Glomerular endothelial cell (primary cell): ENCODE measurements at places on chromosomes 2 and 18. TPM values are rescaled to one million over a fixed set of nuclear protein-coding genes. Genes with fewer than 3 reads are reported as not detected.
A peak's percentile ranks its signal among the peaks of the same experiment; 100 is the strongest.

IGFBP5 gene
- 23.4 and 36.8 TPM in 2 replicates for total RNA-seq

DNA sequence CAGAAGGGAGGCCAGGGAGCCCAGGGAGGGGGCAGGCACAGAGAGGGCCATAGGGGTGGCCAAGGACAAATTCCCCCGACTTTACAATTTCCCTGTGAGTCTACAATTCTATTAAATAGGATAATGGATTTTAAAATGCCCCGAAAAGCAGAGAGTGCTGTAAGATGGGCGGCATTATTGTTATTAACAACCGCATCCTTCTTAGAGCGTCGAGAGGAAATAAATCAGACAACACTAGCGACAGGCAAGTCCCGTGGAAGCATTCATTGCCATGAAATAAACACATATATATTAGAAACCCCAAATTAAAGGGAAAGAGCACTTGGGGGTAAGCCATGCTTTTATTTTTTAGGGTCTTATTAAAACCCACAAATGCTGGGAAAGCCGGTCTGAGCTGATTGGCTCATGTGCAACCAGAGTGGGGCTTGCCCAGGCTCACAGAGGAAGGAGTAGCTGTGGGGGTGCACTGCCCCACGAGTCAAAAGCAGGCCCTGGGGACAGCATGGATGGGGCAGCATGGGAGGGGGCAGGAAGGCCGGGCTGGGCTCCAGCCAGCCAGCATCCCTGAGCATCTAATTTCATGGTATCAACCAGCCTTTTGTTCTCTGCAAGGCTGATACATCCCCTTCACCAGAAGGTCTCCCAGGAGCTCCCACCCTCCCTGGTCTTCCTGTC, 187.1 kb downstream of the CELF4 start:
- no peak for DNase-seq

WNT6 gene
- not detected in 2 replicates for total RNA-seq

- no peak for DNase-seq
Observed at GRCh38 chr2:219001100-219001576, 7.9 kb upstream of the CRYBA2 start.

NYAP2 gene
- total RNA-seq = not detected in 2 replicates

KCNG3 gene
- 0.06 TPM in 1 of 2 replicates, not detected in the other for total RNA-seq

GRCh38 chr18:65768120-65768778, 17.4 kb downstream of the CDH7 start:
- no peak for DNase-seq

AKAIN1 gene
- total RNA-seq = not detected in 2 replicates

DNA sequence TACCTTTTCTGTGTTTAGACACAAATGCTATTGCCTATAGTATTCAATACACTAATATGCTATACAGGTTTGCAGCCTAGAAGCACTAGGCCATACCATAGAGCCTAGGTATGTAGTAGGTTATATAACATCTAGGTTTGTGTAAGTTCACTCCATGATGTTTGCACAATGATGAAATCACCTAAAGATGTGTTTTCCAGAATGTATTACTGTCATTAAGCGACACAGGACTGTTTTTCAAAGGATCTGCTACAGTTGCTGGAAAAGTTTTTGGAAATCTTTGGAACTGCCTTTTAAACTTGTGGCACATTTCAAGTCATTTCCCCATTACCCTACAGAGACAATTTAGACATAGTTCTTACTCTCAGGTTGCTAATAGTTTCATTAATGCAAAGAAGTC, 9.3 kb downstream of the PSMD1 start:
- DNase-seq = no peak

- DNase-seq = no peak
Observed at GRCh38 chr2:53242090-53242489, 525.5 kb upstream of the CHAC2 start.

CROCC2 gene
- total RNA-seq = not detected in 2 replicates

ZSCAN30 gene
- total RNA-seq = 12.3 and 20.3 TPM in 2 replicates

SIX2 gene
- total RNA-seq = 1.8 and 10.5 TPM in 2 replicates

- DNase-seq = no peak
Observed at GRCh38 chr18:10437837-10438236, 16.6 kb upstream of the APCDD1 start.

CDCA7 gene
- 6.3 and 9.0 TPM in 2 replicates for total RNA-seq

PAIP2B gene
- 0.47 and 0.87 TPM in 2 replicates for total RNA-seq

GRCh38 chr2:157261199-157261782, 3.8 kb downstream of the GALNT5 start:
- DNase-seq = no peak

- DNase-seq = no peak
Observed at GRCh38 chr2:32235315-32235714, 29.4 kb downstream of the NLRC4 start.

TUBB8B gene
- not detected in 2 replicates for total RNA-seq

POTEJ gene
- total RNA-seq = not detected in 2 replicates

DNA sequence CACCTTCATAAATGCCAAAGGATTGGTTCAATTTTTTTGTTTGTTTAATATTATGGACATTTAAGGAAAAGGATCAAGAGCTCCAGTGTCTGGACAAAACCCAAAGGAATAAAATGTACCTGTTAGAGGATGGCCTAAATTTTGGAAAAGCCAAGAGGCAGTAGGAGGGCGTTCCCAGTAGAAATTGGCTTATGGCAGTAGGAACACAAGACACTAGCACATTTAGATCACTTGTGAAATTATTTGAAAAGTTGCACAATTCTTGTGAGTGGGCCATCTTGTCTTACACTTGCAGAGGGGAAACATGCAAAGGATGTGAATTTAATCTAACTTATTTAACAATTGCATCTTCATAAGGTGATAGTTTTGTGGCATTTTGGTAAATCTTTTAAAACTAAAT, 3.2 kb downstream of the BZW1 start:
- no peak for DNase-seq

ZNF521 gene
- total RNA-seq = 114 and 118 TPM in 2 replicates

DNA sequence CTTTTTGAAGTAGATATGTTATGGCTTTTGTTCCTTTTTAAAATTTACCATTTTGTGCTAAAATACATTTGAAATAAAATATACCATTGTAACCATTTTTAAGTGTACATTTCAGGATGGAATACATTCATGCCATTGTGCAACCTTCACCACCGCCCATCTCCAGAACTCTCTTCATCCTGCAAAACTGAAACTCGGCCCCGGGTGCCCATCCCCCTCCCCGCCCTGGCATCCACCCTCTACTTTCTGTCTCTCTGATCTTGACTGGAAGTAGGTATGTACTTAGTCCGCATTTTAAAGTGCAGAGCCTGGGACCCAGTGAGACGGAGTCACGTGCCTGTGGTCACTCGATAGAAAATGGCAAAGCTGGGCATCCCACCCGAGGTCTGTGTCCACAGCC, 45.6 kb downstream of the DIPK1C start:
- DNase-seq = no peak

DNA sequence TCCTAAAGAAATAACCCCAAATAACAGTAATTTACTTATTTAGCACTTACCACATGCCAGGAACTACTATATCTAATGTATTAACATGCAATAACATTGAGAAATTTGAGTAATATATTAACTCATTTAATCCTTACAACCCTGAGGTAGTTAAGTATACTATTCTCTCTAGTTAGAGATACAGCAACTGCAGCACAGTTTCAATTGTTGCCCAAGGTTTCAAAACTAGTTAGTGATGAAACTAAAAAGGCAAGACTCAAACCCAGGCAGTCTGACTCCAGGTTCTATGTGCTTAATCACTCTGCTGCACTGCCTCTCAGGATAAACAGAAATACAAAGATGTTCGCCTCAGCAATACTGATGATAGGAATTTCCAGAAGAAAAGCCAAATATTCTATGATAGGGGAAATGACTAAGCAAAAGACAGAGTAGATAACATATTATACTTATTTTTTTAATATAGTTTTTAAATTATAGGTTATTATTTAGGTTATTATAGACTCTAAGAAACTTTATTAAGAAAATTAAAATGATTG, 88.0 kb downstream of the SS18 start:
- no peak for DNase-seq

- DNase-seq = no peak
Observed at GRCh38 chr2:203238292-203238703, 520 bp upstream of the CYP20A1 start.

- peak; percentile 27 for DNase-seq
Observed at GRCh38 chr2:121810959-121811853, 55.8 kb downstream of the TSN start.

GRCh38 chr2:14650066-14650465, 17.5 kb downstream of the LRATD1 start:
- DNase-seq = no peak

IL1B gene
- total RNA-seq = 8.9 and 10.6 TPM in 2 replicates

FAP gene
- 17.8 and 50.0 TPM in 2 replicates for total RNA-seq

DNA sequence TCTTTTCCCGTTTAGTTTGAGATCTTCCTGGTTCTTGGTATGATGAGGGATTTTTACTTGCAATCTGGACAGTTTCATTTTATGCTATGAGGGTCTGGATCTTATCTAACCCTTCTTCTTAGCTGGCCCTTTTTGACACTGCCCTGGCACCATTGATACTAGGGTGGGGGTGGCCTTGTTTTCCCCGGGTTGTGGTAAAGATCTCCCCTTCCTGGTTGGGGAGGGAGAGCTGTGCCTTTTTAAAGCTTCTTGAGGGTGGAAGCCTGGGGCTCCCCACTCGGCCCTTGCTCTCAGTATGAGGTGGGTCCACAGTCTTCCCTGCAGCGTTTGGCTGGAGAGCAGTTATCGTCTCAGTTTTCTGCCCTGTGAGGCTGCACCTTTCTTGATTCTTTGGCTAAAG, 66.1 kb downstream of the ASB1 start:
- no peak for DNase-seq

DNA sequence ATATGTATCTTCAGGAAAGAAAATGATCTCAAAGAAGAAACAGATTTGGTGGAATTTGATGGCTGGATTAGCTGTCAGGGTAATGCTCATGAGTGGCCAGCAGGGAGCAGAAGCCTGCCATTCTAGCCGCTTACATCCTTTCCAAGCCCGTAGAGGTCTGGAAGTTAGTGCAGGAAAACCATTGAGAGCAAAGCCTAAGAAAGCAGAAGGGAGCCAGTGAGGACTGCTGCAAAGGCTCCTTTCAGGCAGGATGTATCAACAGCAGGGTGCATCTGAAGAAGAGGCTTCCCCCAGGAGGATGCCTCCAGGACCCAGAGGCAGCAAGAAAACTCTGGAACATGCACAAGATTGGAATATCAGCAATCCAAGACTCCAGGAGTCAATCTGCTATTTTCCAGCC, 22.9 kb upstream of the LBH start:
- peak; percentile 50 for DNase-seq

DNA sequence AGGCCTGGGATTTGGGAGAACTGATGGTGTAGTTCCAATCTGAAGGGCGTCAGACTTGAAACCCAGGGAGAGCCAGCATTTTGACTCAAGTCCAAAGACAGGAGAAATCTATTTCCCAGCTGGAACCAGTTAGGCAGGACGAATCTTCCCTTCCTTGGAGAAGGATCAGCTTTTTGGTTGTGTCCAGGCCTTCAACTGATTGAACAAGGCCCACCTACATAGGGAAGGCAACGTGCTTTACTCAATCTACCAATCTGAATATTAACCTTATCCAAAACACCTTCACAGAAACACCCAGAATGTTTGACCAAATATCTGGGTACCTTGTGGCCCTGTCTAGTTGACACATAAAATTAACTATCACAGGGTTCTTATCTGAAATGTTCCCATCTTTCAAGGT, 221.9 kb upstream of the DLGAP1 start:
- no peak for DNase-seq

DNA sequence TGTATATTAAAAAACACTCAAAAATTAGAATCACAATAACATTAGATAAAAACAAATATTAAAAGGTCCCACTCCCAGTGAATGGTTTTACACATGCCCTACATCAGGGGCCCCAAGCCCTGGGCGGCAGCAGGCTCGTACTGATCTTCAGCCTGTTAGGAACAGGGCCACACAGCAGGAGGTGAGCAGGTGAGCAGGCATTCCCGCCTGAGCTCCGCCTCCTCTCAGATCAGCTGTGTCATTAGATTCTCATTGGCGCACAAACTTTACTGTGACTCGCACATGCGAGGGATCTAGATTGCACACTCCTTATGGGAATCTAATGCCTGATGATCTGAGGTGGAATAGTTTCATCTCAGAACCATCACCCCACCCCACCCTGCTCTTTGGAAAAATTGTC, 74.2 kb downstream of the MBD2 start:
- DNase-seq = no peak

DNA sequence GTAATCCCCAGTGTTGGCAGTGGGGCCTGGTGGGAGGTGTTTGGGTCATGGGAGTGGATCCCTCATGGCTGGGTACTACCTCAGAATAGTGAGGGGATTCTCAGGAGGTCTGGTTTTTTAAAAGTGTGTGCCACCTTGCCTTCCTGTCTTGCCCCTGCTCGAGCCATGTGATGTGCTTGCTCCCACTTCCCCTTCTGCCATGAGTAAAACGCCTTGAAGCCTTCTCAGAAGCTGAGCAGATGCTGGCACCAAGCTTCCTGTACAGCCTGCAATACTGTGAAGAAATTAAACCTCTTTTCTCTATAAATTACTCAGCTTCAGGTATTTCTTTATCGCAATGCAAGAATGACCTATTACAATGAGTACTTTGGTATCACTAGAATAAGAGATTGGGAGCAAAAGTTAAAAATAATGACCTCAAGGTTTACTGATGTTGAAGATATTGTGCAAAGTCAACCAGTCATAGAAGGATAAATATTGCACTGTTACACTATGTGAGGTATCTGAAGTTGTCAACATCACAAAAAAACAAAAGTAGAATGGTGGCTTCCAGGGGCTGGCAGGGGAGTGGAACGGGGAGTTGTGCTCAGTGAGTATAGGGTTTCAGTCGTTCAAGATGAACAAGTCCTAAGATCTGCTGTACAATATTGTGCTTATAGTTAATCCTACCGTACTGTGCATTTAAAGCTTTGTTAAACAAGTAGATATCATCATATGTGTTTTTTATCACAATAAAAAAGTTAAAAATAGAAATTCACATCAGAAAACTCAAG, 938.3 kb upstream of the CNTNAP5 start:
- no peak for DNase-seq

CNRIP1 gene
- 44.5 and 50.6 TPM in 2 replicates for total RNA-seq

GRCh38 chr2:109213646-109214433, 84.8 kb downstream of the SH3RF3 start:
- DNase-seq = no peak

DNA sequence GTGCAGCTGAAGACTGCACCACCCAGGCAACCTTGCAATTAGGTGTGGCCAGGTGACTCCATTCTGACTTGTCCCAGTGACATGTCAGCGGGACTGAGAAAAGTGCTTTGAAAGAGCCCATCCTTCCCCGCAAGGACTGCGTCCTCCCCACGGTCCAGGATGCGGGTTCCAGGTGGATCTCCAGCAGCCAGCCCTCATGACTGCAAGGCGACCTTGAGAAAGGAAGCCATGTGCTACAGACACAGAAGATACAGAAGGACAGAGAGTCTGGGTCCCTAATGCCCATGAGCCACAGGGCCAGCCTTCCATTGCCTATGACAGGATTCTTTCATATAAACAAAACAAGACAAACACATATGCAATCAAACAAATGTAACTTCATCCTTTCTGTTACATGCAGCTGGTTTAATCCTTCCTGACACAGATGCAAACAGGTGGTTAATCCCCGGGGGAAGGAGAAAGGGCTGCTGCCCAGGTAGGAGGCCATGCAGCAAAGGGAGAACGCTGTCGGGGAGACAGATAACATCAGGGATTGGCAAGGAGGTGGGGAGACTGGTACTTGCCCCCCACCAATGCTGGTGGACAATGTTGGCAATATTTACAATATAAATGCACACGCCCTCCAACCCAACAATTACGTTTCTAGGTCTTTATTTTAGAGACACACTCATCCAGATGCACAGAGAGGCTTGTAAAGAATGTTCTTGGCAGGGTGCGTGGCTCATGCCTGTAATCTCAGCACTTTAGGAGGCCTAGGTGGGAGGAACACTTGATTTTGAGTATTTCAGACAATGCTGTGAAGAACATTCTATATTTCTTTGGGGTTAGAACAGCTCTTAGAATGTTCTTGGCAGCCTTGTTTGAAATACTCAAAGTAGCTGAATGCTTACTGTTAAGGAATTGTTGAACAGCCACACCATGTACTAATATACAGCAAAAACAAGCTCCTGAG, 64.8 kb downstream of the NCAPH start:
- DNase-seq = no peak
